Nucleus accumbens (tissue), 56 donors: ENCODE measurements at places on chromosomes 3 and 15.

DNA sequence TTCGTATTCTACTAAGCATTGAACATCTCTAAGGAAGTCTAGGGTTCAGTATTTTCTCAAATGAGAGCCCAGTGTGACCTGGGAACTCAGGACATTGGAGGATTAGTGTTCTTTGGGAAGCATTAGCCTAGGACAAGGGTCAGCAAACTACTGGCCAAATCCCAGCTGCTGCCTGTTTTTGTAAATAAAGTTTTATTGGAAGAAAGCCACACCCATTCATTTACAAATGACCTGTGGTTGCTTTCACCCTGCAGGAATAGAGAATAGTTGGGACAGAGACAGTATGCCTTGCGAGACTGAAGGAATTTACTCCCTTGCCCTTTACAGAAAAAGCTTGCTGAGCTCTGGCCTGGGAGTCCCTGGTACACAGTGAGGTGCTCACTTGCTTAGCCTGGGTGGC is 20.6 kb downstream of the SLC6A11 start:
- DNase-seq: no peak

DNA sequence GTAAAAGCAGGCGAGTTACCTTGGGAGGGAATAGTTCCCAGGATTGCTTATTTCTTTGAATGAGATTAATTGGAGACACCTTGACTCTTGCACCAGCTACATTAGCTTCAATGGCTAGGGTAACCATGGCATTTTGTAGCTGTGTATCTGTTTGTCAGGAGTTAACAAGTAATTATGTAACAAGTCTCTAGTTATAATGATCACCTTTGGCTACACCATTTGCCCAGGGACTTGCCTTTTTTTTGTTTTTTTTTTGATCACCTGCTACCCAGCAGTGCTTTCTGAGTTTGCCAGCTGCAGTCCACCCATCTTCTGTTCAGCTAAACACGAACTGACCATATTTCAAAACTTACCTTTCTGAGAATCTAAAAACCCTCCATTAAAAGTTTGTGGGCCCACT is 2.2 kb downstream of the MED12L start:
- no peak for DNase-seq

- DNase-seq: no peak
These were observed 270.4 kb upstream of the MDFIC2 start for GRCh38 chr3:70582803-70583202.

DNA sequence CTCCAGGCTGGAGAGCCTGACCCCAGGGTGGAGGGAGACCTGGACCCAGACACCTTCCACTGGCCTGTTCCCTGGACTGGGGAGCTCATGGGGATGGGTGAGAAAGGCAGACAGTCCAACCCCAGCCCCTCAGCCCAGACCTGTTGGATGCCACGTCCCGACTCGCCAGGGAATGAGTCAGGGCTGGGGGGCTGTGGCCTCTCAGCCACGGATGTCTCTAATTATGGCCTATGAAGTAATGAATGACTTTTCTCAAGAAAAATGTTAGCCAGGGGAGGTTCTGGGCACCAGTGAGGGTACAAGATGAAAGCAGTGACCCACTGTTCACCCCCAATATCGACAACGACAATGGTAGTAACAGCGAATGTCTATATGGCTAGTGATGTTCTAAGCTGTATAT is 107.0 kb upstream of the RPL32 start:
- no peak for DNase-seq

GRCh38 chr15:93570527-93570926 is 481.5 kb upstream of the RGMA start:
- DNase-seq: no peak

DNA sequence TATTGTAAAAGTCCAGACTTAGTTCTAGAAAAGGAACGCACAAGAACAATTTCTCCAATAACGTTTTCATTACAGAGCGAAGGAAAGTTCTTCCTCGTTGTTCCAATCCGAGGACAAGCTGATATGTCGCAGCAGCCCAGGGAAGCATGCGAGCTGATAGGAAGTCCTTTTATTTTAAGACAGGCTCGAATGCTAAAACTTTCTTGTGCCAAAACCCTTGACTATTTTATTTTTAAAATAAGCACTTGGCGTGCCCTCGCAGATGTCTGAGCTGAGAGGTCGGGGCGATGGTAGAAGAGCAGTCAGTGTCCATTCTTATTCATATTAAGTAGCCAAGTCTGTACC is 433 bp upstream of the MITF start:
- DNase-seq: no peak

DNA sequence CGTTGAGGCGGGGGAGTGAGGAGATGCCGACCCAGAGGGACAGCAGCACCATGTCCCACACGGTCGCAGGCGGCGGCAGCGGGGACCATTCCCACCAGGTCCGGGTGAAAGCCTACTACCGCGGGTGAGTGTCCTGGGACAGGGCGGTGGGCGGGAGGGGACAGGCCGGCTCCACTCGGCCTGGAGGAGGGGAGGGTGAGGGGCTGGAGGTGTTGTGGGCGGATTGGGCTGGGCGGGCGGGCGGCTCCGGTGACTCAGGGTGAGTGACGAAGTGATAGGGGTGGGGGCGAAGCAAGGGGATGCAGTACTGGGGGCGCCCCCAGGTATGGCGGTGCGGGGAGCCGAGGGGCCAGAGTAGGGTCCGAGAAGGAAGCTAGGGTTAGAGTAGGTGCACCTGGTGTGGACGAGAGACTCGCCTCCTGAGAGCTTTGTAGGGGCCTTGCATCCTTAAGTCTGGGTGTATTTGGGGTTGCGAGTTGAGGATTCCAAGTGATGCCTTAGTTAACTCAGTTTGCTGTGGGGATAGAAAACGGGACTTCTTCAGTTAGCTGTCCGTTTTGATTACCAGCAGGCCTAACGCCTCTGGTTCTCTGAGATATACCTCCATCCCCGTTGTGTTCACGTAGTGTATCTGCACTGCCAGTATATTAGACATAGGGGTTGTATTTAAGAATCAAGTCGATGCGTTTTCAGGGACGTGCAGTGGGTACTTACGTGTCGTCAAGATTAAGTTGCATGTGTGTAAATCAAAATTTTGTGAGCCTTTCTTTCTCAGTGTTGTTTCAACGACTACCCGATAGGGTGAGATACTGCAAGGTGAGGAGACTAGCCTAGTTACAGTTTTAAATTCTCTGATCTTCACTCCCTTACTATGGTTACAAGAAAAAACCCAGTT is 670 bp downstream of the PRKCI start:
- no peak for DNase-seq

GRCh38 chr3:195095035-195095703 is 175.8 kb downstream of the XXYLT1 start:
- no peak for DNase-seq

GRCh38 chr15:75597667-75598341 is 18.7 kb upstream of the PTPN9 start:
- no peak for DNase-seq
